ENCODE measurements at places on chromosomes 5 and 9.

- no peak for DNase-seq
These were observed 28.3 kb upstream of the GFPT2 start for GRCh38 chr5:180381428-180381827.

DNA sequence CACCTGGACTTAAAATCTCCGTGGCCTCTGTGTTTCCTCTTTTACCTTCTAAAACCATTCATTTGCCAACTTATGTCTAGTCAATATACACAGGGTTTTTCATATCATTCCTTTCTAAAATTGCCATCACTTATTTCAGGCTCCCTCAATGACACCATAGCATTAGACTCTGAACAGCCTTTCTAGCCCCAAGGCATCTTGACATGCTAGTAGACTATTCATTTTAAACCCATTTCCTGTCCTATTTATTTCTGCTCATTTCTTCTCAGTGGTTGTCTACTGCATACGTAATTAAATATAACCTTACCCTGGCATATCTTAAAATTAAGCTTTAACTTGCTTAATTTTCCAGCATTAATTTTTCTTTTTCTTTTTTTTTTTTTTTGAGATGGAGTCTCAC, 83.2 kb downstream of the PHAX start:
- DNase-seq = no peak

DNA sequence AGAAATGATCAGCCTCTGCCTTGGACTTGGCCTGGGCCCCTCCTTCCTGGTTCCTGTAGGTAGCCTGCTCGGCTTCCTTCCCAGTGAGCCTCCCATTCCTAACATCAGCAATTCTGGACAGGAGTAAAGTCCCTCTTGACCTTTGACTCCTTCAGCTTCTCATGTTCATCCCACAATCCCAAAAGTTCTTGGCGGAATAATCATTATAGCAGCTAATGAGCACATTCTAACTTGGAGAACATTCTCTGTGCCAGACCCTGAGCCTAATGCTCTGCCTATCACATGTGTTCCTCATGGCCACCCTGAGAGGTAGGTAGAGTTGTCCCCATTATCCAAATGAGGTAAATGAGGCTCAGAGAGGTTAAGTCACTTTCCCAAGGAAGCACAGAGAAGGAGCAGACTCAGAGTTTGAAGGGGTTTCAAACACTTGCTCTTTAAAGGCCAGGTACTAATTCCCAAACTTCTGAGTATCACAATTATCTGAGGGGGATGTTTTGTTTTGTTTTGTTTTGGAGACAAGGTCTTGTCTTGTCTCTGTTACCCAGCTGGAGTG, 21.2 kb downstream of the SWI5 start:
- no peak for DNase-seq

DNA sequence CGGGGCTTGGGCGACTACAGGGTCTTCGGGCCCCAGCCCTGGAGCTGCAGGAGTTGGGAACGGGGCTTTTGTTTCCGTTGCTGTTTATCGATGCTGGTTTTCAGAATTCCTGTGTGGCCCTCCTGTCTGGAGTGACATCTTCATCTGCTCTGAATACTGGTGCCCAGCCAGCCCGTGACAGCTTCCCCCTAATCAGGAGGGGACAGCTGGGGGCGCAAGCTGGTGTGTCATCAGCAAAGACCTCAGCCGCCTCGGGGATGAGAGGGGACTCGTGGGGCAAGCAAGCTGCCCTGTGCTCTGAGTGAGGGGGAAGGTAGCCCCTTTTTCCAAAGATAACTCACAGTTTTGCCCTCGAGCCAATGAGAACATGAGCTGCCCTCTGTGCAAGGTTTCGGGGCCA, 110.7 kb downstream of the RXRA start:
- DNase-seq = no peak

DNA sequence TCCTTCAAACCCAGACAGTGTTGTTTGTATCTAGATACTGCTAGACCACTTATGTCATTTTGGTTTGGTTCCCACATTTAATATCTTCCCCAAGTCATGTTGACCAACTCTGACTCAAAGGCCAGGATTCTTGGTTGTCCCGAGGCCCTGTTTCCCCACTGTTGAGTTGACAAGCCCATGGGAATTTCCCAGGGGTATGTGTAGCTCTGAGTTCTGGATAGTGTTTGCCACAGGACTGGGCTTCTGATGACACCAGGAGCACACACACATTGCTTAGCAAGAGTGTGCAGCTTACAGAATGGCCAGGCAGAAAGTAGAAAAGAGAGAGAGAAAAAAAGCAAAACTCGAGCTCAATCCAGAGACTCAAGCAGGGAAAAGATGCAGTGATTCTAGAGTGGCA, 214.4 kb downstream of the NXNL2 start:
- no peak for DNase-seq

DNA sequence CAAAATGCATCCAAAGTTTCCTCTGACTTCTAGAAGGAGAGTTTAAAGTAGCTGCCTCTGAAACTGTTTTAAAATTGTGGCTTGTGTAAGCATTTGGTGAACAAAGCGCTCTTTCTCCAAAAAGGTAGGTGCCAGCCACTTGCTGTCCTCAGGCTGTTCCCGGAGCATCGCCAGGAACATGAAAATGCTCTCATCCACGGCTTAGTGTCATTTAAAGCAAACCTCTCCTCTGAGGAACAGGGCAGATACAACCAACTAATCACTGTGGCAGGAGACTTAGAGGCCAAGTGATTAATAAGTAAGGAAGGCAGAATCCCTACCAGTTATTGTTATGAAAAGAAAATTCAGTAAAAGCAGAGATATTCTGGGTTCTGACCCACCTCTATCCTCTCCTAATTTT, 165.6 kb downstream of the DCP2 start:
- no peak for DNase-seq

GRCh38 chr9:97801180-97801579, 51.8 kb upstream of the FOXE1 start:
- DNase-seq = no peak

GRCh38 chr5:2666081-2666480, 85.4 kb downstream of the IRX2 start:
- no peak for DNase-seq

GRCh38 chr5:164012371-164012770, 507.0 kb downstream of the MAT2B start:
- no peak for DNase-seq

DNA sequence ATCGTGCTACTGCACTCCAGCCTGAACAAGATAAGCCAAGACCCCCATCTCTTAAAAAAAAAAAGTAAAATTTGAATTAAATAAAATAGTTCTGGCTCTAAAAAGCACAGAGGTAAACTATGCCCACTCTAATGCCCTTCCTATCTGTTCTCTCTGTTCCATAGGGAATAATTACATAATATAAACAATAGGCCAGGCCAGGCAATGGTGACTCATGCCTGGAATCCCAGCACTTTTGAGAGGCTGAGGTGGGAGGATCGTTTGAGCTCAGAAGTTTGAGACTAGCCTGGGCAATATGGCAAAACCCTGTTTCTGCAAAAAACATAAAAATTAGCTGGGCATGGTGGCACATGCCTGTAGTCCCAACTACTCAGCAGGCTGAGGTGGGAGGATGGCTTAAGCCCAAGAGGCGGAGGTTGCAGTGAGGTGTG, 47.4 kb downstream of the MYO10 start:
- no peak for DNase-seq

GRCh38 chr5:180133971-180134508, 62.5 kb upstream of the RNF130 start:
- no peak for DNase-seq

DNA sequence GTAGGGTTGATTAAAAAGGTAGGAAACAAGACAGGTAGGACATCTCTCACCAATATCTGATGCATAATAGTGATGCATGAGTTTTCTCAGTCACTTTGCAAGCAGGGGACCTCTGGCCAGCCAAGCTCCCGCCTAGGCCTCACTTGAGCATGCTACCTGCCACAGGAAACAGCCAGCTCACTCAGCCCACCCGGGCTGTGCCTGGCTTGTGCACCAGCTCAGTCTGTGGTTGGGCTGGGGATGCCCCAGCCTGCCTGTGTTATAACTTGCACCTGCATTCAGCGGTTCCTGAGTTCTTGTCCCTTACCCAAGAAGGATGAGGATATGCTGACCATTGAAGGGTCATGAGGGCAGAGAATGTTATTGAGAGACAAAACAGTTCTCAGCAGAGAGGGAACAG, 172.8 kb upstream of the PLCXD3 start:
- no peak for DNase-seq

- no peak for DNase-seq
These were observed 48.5 kb downstream of the PLGRKT start for GRCh38 chr9:5389109-5389732.

- DNase-seq = no peak
These were observed 21.2 kb downstream of the UBAP1 start for GRCh38 chr9:34200092-34200491.

GRCh38 chr5:16500024-16500423, 34.4 kb upstream of the ZNF622 start:
- DNase-seq = no peak

GRCh38 chr9:127635201-127635735, 23.2 kb downstream of the STXBP1 start:
- no peak for DNase-seq

GRCh38 chr5:73544429-73545402, 20.7 kb downstream of the ANKRA2 start:
- DNase-seq = no peak

- DNase-seq = no peak
These were observed 55.3 kb downstream of the TJP2 start for GRCh38 chr9:69229367-69229766.

DNA sequence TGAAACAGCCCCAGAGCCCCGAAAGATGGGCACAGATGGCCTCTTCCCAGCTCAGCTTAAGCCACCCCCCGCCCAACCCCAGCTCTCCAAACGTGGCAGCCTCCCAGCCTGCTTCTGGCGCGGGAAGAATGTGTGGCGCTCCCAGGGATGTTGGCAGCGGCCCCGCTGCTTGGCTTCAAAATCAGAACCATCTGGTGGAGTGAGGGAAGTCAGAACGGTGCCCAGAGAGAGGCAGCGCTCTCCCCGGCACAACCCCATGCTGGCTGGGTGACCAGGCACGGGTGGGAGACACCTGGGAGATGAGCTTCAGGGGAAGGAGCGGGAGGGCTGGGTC, 72.7 kb upstream of the ORM1 start:
- DNase-seq = no peak

DNA sequence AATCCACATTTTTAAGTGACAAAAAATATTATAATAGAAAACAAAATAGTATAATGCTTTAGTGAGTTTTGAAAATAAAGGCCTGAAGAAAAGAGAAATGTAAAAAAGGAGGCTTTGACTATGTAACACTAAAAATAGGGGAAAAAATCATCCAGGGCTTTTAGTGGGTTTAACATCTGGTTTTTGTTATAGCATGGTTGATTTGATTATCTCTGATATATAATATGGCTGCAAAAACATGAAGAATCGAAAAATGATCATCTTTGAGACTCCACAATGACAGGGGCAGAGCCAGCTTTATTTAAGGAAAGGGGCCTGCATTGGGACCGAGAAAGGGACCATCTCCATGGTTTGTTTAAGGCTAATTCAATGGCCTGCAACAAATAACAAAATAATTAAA, 393.8 kb downstream of the PLK2 start:
- no peak for DNase-seq

- no peak for DNase-seq
These were observed 411.6 kb downstream of the BNC2 start for GRCh38 chr9:16458696-16459420.

DNA sequence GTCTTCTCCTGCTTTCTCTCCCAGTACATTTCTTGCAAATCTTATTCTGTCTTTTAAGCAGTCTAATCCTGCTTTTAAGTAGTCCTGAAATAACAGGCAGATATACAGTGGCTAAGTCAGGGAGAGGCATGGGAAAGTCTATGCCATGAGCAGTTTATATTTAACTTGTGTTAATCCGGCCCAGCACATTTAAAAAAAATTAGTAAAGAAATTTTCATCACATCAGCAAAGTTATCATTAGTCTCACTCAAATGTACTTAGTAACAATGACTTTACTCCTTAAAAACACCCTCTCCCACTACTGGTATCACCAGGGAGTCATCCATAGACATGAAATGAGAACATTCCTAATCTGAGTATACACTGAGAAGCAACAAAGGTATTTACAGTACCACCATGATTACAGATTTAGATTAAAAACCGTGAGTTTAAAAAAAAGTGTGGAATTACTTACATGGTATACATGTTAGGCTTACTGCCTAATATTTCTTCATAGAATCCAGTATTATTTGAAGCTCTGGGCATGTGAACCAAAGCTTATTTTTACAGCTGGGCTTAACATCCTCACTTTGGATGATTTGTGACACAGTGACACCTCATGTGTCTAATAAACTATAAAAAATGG, 75.9 kb upstream of the DAB2 start:
- no peak for DNase-seq

DNA sequence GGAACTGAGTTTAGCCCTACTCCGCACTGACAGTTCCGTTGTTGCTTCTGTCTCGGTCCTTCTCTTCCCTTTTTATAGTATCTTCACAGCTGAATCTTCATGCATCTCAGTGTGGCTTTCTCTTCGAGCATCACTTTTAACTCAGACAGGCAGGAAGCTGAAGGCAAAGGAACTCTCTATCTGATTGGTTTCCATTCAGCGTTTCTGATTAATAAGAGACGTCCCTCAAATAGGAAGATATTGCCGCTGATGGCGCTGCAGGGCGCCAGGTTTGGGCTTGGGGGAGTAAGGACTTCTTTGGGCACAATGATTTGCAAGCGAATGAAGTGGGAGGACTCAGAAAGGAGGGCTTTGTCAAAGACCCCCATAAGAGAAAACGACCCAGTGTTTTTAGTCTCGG, at the start of gene CDH9:
Gene CDH9, minus strand, starts transcription at position 111 of the 400 bp plus-strand sequence. CDS start 50,253 bp downstream, outside the sequence.
- DNase-seq = no peak

- no peak for DNase-seq
These were observed 838 bp downstream of the POLK start for GRCh38 chr5:75512383-75513074.

- no peak for DNase-seq
These were observed 8.5 kb upstream of the MGAT1 start for GRCh38 chr5:180810959-180811622.

DNA sequence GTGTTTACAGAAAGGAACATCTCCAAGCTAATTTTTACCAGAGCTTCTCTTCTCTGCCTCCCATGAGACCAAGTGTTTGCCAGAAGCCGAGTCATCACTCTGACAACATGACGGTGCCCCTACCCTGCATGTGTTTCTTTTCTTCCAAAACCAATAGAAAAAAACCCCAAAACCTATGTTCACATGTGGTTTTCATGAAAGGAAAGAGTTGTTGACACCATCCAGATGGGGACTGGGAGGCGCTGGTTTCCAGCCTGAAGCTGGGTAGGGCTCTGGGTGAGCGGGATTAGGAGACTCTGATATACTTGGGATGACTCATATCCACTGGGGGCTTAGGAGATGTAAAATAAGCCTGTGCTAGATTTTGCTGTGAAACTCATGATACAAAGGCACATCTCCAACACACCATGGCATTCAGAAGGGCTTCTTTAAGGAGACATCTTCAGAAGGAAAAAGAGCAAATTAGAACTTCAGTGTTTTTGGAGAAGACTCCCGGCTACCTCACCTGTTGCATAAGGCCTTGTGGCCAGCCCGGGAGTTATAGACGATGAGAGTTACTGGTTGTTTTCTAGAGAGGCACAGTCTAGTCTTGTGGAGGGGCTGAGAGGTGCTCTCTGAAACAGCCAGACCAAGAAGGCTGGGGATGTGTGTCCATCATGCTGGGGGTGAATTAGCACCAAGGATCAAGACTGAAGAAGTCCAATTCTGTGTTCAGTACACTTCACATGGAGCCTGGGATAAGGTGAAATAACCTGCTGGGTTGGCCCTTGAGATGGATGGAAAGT, 108.9 kb upstream of the LHFPL2 start:
- DNase-seq = no peak

- DNase-seq = no peak
These were observed 155.4 kb downstream of the FSTL4 start for GRCh38 chr5:133456933-133457402.

- no peak for DNase-seq
These were observed 246.7 kb downstream of the GAS1 start for GRCh38 chr9:86700629-86701028.

Data from activated T-helper 1 cell treated with anti-CD3 and anti-CD28 coated beads, Interleukin-2, amount 50 U/mL, for 16 hours (primary cell).